NB4 (cell line): ENCODE measurements at places on chromosomes 3 and 15.

DNA sequence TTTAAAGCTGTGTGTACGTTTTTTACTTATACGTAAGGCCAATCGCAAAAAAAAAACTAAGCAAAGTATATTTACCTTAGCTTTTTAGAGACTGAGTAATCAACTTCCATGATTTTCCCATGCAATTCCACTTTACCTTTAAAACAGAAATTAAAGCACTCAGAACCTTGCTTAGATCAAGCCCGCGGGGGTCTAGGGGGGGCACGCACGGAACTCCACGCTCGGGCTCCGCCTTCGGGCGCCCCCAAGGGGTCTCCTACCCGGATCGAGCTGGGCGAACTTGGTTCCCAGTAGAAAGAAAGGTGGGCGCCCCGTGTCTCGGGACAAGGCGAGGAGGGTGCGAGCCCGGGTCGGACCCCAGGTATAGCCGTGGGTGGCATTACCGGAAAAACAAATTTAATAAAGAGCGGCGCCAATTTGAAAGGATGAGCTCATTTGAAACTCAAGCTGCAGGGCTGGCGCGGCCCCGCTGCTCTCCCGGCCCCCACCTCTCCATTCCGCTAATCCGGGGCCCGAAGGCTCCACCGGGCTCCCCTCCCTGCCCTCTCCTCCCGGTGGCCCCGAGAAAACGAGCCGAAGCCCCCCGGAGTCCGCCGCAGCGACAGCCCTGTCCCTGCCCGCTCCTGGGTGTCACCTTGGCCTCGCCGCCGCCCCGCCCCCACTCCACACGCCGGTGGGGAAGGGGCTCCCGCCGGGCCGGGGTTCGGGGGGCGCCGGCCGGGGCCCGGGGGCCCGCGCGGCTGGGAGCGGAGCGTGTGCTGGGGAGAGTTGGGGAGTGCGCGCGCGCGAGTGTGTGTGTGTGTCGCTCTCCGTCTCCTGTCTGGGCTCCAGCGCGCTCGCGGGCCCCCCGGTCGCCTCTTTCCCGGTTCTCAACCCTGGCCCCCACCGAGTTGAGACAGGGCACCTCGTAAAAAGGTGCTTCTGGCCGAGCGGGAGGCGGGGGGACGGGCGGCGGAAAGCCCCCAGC is 1.5 kb downstream of the IGF2BP2 start:
- DNase-seq, result peak; percentile 58

DNA sequence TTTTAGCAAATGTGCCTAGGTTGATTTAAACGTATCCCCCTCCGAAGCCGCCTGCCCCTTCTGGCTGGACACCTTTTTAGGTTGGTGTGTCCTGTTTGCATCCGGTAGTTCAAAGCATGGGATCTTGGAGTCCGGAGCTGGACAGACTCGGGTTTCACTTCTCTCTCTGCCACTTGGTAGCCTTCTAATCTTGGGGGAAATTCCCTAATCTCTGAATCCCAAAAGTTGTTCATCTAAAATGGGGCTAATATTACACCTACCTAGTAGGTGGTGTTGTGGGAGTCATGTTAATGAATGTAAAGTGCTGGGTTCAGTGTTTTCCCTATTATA is 760 bp downstream of the FANCI start:
- DNase-seq, result no peak

GRCh38 chr15:74191798-74192197 is 10.8 kb downstream of the STRA6 start:
- DNase-seq, result no peak

DNA sequence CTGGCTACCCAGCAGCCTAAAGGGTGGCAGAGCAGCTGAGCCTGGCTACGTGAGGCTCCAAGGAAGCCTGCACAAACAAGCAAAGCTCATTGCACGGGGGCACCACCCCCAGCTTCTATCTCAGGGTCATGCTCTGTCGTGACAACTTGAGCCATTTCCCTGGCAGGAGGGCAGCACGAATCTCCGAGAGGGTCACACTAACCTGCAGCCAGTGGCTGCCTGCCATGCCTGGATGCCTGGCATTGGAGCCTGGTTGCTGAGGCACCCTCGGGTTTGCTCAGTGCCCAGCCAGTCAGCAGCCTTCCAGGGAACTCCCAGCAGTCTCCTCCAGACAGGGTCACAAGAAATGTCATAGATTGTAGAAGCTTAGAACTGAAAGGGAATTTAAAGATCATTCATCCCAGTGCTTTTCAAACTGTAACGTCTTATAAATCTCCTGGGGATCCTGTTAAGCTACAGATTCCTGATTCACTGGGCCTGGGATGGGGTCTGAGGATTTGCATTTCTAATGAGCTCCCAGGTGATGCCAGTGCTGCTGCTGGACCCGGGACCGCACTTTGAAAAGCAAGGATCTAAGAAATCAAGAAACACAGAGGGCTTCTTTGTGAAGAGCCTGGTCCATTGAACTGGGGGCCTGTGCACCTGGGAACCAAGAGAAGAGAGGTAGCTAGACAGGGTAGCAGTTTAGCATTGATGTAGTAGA is 48.4 kb downstream of the TMEM266 start:
- DNase-seq, result no peak

DNA sequence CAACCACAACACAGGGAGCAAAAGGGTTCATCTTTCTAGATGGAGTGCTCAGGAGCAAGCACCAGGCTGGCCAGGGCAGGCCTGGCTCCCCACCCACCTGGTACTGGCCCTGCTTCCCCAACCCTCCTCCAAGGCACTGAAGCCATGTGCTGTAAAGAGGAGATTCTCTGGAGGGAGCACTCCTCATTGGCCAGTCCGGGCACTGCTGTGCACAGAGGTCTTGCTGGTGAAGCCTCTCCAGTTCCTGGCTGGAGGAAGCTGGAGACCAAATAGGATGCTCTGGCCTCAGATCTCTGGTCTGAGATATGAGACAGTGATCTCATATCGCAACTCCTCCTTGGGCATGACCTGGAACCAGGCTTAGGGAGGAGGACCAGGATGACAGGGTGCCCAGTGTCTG is 7.7 kb upstream of the SEMA3F start:
- DNase-seq, result no peak

GRCh38 chr15:92886042-92886537 is 14.0 kb upstream of the CHD2 start:
- DNase-seq, result no peak

GRCh38 chr3:172550347-172550943 is 27.2 kb upstream of the TNFSF10 start:
- DNase-seq, result peak; percentile 90

DNA sequence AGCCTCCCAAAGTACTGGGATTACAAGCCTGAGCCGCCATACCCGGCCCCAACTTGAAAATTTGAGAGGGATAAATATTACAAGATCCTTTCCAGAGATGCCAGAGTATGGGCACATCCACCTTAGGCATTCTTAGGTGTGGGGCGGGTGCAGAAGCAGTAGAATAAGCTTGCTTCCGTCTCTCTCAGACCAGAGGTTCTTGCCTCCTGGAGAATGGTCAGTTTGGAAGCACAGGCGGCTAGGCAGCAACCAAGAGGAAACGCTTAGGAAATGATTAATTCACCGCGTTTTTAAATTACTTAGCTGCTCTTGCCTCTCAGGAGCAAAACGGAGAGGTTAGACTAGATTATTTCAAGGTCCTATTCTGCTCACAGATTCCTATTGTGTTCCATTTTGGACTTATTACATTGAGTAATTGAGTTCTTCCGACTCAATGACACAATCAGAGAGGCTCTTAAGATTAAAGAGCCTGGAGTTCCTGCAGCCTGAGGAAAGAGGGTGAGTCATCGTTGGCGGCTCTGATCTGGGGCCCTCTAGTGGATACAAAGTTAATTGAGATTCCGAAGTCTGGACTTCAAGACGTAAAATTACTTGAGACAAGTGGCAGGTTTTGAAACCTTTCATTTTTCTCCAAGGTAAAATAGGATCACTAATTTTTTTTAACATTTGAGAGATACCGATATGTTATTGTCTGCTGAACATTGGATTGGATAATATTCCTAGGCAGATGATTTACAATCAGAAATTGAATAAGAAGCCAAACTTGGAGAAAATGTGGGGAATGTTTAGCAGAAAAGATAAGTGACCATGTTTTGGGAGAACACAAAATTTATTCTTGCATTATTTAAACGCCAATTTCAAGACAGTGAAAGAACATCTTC is 5.8 kb upstream of the TOPAZ1 start:
- DNase-seq, result peak; percentile 83

GRCh38 chr3:107574650-107575049 is 51.9 kb downstream of the BBX start:
- DNase-seq, result peak; percentile 48

DNA sequence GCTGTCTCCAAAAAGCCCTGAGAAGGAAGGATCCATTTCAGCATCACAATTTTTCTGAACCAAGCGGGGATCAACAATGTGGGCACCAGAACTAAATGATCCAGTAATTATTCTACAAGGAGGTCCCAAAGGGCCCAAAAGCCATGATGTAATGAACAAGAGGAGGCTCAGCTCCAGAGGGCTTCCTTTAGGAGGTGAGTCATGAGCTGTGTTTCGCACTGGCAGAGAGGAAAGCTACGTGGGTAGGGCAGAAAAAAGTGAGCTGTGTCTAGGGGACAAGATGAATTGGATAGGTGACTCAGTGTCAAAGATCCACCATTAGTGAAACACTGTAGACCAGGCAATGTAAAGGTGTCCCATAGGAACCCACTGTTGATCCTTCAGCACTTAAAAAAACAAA is 113.4 kb downstream of the RORA start:
- no peak for DNase-seq

DNA sequence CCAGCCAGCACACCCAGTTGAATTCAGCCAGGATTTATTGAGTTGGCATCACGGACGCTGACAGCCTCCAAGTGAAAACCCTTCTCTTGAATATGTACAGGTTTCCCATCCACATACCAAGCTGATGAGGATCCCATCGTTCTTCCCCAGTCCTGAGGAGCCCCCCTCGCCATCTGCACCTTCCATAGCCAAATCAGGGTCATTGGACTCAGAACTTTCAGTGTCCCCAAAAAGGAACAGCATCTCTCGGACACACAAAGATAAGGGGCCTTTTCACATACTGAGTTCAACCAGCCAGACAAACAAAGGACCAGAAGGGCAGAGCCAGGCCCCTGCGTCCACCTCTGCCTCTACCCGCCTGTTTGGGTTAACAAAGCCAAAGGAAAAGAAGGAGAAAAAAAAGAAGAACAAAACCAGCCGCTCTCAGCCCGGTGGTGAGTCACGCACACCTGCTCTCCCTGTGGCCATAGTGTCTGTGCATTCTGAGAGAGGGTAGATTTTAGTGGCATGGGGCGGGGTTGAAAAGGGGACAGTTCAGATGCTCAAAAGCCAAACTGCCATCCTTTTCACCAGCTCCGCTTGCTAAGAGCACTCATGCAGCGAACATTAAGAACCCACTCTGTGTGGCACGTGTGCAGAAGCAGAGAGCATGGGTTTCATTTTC is 51.2 kb downstream of the KLHL25 start:
- no peak for DNase-seq

DNA sequence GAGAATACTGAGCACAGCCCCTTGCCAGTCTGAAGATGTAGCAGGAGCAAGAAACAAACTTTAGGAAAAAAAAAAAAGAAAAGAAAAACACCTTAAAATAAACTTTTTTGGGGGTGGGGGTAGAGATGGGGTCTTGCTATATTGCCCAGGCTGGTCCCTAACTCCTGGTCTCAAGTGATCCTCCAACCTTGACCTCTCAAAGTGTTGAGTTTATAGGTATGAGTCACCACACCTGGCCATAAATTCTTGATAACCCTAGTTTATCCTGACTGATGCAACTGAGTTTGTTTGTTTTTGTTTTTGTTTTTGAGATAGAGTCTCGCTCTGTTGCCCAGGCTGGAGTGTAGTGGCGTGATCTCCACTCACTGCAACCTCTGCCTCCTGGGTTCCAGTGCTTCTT is 28.4 kb downstream of the GXYLT2 start:
- no peak for DNase-seq

DNA sequence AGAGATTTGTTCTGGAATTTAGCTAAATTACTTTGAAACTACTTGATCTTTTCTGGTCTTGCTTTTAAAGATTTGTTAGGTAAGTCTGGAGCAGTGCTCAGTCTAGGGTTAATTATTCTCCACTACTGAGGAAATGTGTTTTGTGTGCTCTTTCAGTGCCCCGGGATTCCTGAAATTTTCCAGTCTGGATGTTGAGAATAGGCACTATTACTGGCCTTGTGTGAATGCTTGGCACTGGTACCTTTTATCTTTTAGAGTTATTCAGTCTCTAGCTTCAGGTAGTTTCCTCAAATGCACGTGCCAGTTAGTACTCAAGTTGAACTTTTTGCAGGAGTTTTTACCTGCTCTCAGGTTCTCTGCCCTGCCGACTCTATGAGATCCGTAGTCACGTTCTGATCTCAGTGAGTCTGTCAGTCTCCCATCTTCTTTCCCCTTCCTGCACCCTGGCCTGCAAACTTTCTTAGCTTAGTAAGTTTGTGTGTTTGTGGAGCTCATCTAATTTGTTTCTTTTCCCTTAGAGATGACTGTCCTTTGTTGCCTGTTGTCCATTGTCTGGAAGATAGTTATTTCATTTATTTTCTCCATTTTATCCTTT is 39.5 kb downstream of the TCF12 start:
- DNase-seq, result no peak

DNA sequence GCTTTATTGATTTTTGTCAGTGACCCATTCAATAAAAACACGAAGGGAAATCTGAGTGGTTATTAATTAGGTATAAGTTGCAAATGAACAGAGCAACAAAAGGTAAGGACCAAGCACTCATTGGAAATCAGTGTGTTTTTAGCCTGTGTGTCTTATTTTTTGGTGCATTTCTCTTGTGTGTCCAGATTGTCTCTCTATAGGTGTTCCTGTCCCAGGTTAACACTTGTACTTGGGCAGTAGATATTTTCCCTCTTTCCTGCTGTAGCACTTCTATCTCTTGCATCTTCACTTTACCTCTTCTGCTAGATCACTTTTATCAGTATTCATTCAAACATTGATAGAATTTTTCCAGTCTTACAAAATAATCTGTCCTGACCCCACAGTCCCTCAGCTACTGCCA is 37.0 kb downstream of the MAPK6 start:
- DNase-seq, result no peak

DNA sequence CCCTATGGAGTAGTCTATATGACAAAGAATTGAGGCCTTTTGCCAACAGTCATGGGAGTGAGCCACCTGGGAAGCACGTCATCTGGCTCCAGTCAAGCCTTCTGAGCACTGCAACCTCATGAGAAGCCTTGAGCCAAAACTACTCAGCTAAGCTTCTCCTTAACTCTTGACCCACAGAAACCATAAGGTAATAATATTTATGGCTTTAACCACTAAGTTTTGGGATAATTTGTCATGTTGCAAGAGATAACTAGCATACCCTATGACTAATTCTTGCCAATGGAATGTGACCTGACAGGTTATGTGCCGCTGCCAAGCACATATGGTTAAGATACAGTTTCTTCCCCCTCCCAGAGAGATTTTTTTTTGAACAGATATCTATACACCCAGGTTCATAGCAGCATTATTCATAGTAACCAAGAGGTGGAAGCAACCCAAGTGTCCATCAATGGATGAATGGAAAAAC is 11.8 kb upstream of the SLC6A11 start:
- DNase-seq, result no peak

GRCh38 chr3:152197937-152198336 is 70.8 kb upstream of the MBNL1 start:
- peak; percentile 52 for DNase-seq

DNA sequence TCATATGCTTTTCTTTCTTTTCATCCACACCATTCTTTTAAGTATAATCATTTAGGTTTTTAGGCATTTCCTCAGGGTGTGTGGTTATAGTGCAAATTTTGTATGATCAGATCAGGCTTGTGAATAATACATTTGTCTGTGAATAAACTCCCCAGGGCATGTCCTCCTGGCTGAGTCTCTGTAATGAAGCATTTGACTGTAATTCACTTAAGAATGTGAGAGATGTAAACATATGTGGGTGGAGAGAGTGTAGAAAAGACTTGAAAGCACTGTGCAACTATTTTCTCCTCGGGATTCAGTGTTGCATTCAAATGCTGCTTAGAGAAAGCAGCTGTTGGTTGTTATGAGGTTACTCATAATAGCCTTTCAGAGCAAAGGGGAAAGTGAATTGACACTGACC is 996.5 kb downstream of the TUSC7 start:
- DNase-seq, result no peak
